ENCODE measurements at places on chromosomes 5 and 9.

DNA sequence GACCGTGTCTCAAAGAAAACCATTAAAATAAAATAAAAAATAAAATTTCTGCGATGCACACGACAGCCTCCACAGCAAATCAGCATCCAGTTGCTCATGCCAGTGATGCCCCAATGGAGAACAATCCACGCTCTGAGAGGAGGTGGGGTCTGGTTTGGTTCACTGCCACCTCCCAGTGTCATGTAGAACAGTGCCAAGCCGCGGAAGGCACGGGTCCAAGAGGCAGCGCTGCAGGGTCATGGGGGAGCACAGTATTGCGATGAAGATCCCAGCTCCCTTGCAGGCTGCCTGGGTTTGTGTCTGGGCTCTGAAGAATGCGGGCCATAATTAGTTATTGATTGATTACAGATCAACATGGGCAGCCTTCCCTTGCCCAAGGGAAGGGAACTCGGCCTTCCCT, 6.1 kb upstream of the CACFD1 start:
- no peaks in the 10 kb centered on the region for H3K4me1 ChIP-seq
- no peak overlapping the region for H3K4me3 ChIP-seq
- no peaks in the 10 kb centered on the region for H3K36me3 ChIP-seq
- H3K27me3 ChIP-seq: no peaks in the 10 kb centered on the region
- H3K27ac ChIP-seq: no peak overlapping the region

DNA sequence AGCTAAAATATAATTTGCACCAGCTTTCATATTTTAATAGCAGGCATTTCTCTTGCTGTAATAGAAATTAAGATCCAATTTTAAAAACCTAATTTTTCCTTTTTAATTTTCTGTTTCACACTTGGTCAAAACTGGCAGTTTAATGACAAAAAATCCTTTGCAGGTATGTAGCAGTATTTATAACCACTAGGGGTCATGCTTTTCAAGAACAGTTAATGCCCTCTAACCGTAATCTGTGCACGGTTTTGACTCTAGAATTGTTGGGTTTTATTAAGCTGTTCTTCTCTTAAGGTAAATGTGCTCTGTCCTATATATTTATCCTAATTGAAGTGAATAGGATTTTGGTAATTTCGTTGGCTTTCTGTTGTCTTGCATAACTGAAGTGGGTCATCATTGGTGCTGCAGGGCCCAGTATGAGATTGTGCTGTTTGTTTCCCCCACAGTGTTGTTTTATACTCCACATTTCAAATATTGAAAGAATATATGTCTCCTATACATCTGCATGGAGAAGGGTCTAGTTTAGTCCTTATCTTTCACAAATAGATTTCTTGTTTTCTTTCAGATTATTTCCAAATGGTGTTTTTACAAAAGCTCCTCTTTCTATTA, 107.4 kb downstream of the SCAMP1 start:
- H3K4me1 ChIP-seq: peaks cover 5% of the 10 kb centered on the region
- no peak overlapping the region for H3K27ac ChIP-seq
- no peaks in the 10 kb centered on the region for H3K27me3 ChIP-seq
- DNase-seq: no peak

DNA sequence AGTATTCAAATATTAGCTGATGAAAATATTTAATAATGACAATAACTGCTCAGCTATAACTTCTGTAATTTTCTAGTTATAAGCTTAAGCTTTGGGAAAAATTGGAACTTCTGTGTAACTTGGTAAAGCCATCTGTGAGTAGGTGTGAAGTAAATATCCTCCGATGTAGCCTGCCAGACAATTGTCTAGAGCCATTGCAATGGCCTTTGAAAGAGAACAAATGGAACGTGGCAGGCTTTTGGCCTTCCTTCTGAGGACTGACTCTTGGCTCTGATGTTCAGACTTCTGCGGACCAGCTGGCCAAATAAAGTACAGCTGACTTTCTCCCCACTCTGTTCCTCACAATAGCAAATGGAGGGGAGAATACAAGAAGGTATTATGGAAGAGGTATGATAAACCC, 203.4 kb upstream of the NMUR2 start:
- no peaks in the 10 kb centered on the region for H3K36me3 ChIP-seq
- no peak overlapping the region for H3K4me3 ChIP-seq
- H3K27me3 ChIP-seq: peaks cover 13% of the 10 kb centered on the region
- H3K4me1 ChIP-seq: no peaks in the 10 kb centered on the region
- DNase-seq: no peak

DNA sequence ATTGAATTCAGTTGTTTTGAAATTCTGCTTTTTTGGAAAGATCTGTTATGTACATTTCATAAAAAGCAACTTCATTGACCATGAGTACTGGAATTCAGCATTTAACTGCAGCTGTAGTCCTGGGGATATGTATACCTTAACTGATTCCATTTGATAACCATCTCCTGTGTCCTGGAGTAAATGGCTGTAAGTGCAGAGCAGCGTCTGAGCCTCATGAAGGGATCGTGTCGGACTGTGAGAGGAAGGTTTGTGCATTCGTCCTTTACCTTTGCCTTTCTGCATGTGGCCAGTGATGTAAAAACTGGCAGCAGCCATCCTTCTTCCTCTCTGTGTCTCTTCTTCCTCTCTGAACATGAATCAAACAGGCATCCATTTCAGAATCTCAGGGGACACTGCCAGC, 287.2 kb downstream of the FANCC start:
- no peak overlapping the region for H3K4me3 ChIP-seq
- no peak overlapping the region for H3K27ac ChIP-seq
- DNase-seq: no peak
- H3K27me3 ChIP-seq: no peaks in the 10 kb centered on the region
- peaks cover 32% of the 10 kb centered on the region for H3K4me1 ChIP-seq
- peaks cover 41% of the 10 kb centered on the region for H3K36me3 ChIP-seq

DNA sequence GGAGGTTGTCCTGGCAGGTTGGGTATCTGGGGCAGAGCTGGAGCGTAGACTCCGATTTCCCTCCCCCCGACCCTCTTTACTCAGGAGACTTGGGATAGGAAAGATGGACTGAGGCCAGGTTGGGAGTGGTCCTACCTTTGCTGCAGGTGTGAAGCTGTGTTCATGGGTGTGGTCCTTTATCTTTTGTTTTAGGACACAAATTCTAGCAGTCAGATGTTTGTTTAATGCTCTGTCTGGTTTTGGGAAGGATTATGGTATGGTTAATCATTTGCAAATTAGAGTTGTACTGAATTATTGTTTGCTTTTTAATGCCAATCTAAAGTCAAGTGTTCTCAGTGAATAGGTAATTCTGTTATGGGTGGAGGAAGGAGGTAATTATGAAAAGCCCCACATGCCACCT, 14.1 kb upstream of the FAM120AOS start:
- DNase-seq: no peak
- H3K27me3 ChIP-seq: no peaks in the 10 kb centered on the region
- peaks cover 29% of the 10 kb centered on the region for H3K36me3 ChIP-seq
- H3K4me1 ChIP-seq: peaks cover 43% of the 10 kb centered on the region
- peak overlapping the region; percentile 26 for H3K27ac ChIP-seq
